NCI-H2081 (cell line): ENCODE measurements at places on chromosomes 12 and 14.

- no peak for DNase-seq
Measured at GRCh38 chr12:40149673-40150260, 43.9 kb upstream of the SLC2A13 start.

DNA sequence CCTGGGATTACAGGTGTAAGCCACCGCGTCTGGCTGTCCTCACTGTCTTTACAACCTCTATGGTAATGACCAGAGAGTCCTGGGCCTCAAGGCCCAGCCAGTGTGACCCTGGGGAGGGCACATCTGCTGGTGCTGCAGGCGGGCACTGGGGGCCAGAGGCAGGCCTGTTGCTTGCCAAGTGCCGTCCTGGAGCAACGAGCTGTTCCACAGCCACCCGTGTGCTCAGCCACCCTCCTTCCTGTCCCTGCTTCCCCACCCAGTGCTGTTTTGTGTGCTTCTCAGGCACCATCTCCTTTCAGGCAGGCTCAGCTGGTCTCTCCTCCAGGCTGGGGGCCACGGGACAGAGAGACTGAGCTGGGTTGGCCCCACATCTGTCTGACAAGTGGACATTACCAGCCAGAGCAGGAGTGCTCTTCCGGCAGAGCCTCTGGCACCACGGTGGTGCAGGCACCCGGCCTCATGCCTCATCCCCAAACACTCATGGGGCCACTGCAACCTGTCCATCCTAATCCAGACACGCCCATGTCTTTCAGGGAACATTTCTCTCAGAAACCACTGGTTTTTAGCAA, 9.0 kb downstream of the SLC25A47 start:
- no peak for DNase-seq

DNA sequence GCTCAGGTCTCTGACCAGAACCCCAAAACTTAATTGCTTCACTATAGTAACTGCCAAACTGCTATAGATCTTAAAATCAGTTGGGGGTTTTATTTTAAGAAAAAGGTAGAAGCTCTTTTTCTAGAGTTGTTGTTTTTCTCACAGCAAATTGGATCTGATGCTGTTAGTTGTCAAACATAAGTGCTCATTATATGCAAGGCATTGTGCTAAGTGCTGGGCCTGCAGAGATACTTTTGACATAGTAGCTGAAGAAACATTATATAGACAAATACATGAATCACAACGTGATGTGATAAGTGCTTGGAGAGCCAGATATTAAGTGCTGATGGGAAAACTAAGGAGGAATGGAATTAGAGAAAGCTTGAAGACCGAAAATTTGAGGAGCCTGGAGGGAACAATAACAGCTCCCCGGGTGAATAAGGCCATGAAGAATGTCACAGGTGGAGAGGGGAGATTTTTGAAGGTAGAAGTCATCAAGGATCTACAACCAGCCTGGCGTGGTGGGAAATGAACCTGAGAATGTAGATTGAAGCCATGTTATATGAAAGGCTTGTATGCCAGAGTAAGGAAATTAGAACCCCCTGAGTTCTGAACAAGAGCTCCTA, 126.5 kb downstream of the DYRK2 start:
- DNase-seq = no peak

DNA sequence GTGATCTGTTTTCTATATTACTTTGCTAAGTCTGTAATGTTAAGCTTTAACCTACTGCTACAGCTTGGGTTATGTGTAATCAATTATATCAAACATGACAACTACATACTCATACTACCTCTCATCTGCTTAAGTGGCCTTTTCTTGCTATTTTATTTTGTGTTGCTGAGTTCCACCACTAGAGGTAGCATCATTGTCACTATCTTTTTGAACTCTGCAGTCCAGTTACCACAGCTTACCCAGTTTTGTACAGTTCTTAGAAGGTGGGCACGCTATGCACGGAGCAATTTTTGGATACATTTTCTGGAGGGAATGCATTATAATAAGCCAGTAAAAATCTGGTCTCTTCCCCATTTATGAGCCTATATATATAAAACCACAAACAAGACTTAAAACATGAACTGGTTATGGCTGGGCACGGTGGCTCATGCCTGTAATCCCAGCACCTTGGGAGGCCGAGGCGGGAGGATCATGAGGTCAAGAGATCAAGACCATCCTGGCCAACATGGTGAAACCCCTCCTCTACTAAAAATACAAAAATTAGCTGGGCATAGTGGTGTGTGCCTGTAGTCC, 48.5 kb downstream of the SAV1 start:
- DNase-seq = peak; percentile 6

GRCh38 chr12:103841690-103842584, 903 bp upstream of the NT5DC3 start:
- peak; percentile 32 for DNase-seq

- DNase-seq = no peak
Measured at GRCh38 chr14:24110523-24110922, 4.1 kb upstream of the DCAF11 start.

- no peak for DNase-seq
Measured at GRCh38 chr12:111585690-111586089, 13.4 kb downstream of the ATXN2 start.

DNA sequence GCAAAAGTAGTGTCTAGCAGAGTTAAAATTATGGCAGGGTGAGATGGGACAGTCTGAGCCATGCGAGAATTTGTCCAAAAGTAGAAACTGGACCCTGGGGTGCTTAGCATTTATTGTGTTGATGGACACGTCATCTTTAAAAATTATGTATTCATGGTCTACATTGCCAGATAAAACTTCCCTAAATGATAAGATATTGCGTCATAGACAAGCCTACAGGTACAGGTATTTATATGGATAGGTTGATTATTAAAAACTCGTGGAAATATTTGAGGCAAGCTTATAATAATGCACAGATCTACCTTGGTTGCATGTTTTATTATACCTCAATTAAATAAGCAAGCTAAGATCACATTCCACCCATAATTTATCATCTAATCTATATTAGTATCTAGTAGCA, 196.0 kb upstream of the PDZRN4 start:
- no peak for DNase-seq

GRCh38 chr12:128314611-128315010, 47.6 kb downstream of the TMEM132C start:
- no peak for DNase-seq

DNA sequence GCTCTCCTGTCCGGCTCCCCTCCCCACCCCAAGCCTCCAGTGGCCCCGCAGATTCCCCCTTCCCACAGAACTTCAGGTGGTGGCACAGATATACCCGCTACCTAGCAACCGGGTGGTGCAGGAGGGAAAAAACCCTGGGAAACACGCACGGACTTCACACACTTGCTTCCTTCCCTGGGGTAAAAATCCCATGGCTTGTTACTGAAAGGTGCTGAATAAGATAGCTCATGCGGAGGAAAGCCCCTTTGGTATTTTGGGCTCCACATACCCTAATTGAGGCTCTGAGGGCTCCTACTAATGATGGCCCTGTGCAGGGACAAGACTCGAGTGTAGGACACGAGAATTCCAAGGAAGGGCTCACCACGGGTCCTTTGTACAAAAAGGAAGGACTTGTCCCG, 869 bp upstream of the RIMBP2 start:
- DNase-seq = no peak

DNA sequence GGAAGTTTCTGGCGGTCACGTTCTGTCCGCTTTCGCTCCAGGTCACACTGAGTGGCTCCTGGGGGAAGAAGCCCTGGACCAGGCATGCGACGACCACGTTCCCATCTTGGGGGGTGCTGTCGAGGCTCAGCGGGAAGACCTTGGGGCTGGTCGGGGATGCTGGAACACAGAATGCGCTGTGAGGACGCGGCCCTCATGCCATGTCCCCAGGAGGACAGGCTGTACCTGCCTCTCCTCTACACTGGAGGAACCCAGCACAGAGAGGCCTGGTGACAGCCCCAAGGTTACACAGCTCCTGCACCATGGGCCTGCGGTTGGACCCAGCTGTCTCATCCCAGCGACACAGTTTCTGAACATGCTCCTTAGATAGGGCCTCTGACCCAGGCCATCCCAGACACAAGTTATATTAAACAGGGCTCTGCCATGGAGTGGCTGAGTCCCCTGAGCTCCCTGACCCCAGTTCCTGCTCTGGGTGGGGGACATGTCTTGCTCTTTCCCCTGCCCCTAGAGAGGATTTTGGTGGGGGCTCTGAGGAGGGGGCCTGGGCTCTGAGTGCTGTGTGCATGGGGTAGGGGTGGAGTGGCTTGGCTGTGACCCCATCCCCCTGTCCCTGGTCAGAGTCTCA, 62.0 kb downstream of the TMEM121 start:
- no peak for DNase-seq

GRCh38 chr14:96482986-96483385, 19.2 kb upstream of the PAPOLA start:
- no peak for DNase-seq

DNA sequence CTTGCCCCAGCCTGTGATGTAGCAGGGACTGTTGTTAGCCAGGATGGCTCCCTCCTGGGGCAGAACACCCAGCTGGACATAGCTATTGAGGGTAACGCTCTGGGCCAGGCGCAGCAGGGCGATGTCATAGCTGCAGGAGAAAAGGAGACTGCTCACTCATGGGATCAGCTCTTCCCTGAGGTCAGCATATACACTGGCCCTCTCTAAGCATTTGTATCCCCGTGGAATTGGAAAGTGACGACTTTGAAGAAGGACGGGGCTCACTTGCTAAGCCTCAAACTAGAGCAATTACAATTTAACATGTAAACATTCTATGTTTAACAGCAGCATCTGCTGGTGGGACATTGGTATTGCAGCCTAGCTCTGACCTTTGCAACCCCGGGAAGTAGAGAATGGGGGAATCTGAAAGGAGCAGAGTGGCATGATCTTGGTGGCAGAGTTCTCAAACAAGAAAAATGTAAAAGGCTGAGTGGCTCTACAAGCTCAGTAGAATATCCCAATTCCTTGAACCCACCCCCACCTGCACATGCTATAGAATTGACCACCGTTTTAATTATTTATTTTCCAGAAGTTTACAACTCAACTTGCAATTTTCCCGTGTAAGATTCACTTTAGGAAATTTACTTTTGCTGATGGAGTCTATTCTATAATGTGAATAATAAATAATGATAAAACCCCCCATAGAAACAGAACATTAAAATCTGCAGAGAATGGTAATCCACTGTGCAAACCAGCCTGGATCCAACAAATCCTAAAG, 5.0 kb downstream of the CELA1 start:
- DNase-seq = peak; percentile 72

DNA sequence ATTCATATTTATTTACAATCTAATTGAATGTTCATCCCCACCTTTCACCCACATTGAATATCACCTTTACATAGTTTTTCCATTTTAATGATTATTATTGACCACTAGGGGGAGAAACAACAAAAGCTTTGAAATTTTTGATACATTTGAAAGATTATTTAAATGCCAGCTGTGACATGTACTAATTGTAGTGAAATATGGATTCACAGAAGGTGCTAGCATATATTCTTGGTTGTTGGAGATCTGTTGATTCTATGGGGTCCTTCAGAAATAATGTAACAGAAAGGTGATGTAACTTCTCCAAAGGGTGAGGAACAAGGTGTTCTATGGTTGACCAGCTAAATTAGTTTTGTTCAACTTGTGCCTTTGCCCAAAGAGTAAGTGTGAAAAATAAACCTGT, 22.4 kb upstream of the GPR33 start:
- DNase-seq = peak; percentile 9

- no peak for DNase-seq
Measured at GRCh38 chr14:74395094-74395493, 30.9 kb downstream of the SYNDIG1L start.

GRCh38 chr14:68297039-68297438, 477.5 kb downstream of the RAD51B start:
- DNase-seq = no peak

DNA sequence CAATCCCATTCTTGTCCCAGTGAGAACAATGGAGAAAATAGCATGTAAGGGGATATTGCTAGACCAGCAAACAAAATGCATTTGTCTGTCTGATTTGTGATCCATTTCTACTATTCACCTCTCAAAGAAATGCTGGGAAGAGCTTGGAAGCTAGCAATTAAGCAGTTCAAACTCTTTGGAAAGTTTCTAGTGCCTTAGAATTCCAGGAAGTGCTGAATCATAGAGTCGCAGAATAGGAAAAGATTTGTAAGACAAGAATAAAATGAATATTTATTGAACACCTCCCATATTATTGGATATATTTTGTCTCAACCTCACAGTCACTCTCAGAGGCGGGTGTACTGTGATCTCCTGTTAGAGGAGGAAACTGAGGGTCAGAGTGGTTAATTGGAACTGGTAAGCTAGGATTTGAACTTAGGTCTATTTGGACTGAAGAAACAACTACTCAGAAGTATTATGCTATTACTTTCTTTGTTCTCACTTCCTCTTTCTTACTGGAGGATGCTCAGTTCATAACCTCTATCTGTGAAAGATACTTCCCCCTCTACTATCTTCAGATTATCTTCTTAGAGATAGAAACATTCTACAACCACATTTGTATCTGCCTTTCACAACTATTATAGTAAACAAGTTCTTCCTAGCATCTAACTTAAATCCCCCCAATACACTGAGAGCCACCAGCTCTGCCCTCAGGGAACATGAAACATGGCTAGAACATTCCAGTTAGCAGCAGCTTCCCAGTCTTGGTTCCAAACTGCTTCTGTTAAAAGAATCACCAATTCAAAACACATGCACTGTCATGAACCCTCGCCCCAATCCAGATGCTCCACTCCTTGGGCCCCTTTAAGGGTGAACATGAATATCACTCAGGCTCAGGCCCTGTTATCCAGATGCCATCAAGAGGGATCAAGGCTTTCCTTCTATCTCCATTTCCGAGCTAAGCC, 64.2 kb downstream of the DRAM1 start:
- no peak for DNase-seq

GRCh38 chr14:95951359-95951758, 74.7 kb downstream of the TUNAR start:
- DNase-seq = no peak

GRCh38 chr12:27577688-27578087, 53.7 kb downstream of the PPFIBP1 start:
- DNase-seq = no peak

GRCh38 chr12:45959728-45960127, 30.6 kb downstream of the SCAF11 start:
- no peak for DNase-seq

DNA sequence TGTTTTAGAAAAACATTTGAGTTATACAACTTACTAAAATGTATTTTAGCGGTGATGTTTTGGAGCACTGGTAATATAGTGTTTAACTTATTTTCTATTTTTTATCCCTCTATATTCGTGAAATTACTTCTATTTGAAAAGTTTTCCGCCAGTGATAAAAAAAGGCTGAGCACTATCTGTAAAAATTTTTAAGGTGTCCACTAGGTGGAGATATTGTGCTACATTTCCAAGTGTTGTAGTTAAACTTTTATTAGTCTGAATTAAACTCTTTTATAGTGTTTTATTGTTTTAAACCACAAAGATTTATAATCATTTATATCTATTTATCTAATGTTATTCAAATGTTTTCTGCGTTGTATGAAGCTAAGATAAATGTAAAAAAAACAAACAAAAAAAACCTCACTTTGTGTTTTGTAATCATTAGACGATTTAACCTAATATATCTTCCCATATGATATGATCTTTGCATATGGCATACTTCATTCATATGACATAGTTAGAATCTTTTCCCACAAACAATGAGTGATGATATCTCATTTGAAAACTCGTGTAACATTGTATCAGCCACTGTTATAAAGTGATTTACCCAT, 11.8 kb downstream of the ALG10B start:
- peak; percentile 14 for DNase-seq
